ENCODE measurements at places on chromosomes 12 and 14.

DNA sequence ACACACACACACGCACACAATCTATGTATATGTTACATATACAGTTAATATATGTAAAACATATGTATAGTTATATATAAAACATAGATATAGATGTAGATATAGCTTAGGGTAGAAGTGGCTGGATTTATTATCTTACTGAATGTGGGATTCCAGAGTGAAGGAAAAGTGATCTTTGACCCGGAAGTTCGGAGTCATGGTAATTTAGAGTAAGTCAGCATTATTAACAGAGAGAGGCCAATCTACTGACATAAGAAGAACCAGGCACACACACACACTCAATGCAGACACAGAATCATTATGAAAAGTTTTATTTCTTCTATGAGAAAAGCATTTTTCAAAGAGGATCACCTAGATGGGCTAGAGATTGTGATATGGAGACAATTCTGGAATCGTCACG is 384.2 kb upstream of the NOVA1 start:
- DNase-seq, result no peak

- no peak for DNase-seq
These were observed 26.3 kb downstream of the BICDL1 start for GRCh38 chr12:120015313-120015712.

GRCh38 chr14:75578102-75578785 is at the start of gene FLVCR2:
TSS of gene FLVCR2 (plus strand) at chr14:75578620. CDS start at chr14:75578973, 353 bp downstream.
- peak; percentile 84 for DNase-seq

GRCh38 chr14:96362965-96363750 is at the start of the genes ATG2B and GSKIP:
TSS of gene ATG2B (minus strand) at chr14:96363341. CDS start at chr14:96362976, 365 bp downstream.
TSS of gene GSKIP (plus strand) at chr14:96363526. CDS start at chr14:96382248, 18,722 bp downstream.
- peak; percentile 98 for DNase-seq

GRCh38 chr14:71497645-71498086 is 434.6 kb upstream of the RGS6 start:
- DNase-seq, result no peak

- no peak for DNase-seq
These were observed 151.8 kb upstream of the NPAS3 start for GRCh38 chr14:32786886-32787285.

DNA sequence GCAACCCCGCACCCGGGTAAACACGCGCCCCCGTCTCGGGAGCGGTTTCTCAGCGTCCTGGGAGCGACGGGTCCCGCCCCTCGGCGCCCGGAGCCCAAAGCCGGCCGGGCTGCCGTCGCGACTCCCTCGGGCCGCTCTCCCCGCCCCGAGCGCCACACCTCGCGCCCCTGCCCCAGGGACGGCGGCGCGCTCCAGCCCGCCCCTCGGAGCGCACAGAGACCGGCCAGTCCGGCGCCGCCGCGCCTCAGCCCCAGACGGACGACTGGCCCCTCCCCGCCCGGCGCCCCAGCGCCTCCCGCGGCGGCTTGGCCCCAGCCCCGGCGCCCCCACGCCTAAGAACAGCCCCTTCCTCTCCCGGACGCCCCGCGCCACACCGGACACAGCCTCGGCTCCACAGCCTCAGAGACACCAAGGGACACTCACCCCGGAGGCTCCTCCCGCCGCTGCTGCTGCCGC is 411 bp downstream of the BTBD7 start:
- peak; percentile 77 for DNase-seq

- DNase-seq, result no peak
These were observed 188.2 kb downstream of the CACNA1C start for GRCh38 chr12:2240984-2241383.
